Activated T-cell treated with anti-CD3 and anti-CD28 coated beads, Interleukin-2, amount 50 U/mL, for 4 hours (primary cell): ENCODE measurements at places on chromosomes 11 and 22. TPM values are rescaled to one million over a fixed set of nuclear protein-coding genes. Genes with fewer than 3 reads are reported as not detected.

The RFPL2 gene
- total RNA-seq = not detected

The DBX1 gene
- total RNA-seq = not detected

DNA sequence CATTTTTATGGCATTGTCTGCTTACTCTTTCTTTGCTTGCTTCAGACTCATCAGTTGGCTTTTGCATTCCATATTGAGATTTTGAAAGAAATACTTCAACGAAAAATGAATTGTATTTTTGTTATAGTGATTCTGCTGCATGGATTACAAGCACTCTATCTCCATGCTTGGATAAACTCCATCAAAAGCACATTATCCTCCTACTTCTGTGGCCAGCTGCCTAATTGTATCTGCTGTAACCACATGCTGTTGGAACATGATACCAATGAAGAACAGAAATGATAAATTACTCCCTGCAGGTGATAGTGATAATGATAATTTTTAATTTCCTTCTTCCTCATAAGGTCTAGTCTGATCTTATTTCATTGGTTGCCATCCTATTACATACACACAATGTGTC, 100.8 kb downstream of the PRMT3 start:
- no peak for DNase-seq

- DNase-seq = no peak
Measured at GRCh38 chr11:126115127-126115495, 52.4 kb upstream of the CDON start.

- DNase-seq = no peak
Measured at GRCh38 chr11:122279194-122279593, 163.2 kb upstream of the BLID start.

GRCh38 chr11:63906087-63906486, 10.9 kb downstream of the RCOR2 start:
- no peak for DNase-seq
